ENCODE measurements at places on chromosomes 5 and 9.

DNA sequence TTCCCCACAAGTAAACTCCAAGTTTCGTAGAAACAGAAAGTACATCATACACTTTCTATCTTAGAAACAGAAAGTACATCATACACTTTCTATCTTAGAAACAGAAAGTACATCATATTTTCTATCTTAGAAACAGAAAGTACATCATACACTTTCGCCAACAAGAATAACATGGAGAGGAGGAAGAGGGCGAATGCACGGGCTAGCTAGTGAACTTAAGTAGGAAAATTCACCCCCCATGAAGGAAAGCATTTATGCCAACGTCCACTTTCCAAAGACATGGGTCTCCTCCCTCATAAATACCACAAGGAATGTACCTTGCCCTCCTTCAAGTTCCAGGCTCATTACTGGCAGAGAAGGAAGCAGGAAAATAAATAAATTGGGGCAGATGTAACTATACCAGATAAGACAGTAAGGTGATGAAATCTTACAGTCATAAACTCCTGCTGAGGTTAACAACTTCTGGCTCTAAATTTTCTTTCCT lies 64.7 kb downstream of the FRMD3 start:
- no peak for DNase-seq

DNA sequence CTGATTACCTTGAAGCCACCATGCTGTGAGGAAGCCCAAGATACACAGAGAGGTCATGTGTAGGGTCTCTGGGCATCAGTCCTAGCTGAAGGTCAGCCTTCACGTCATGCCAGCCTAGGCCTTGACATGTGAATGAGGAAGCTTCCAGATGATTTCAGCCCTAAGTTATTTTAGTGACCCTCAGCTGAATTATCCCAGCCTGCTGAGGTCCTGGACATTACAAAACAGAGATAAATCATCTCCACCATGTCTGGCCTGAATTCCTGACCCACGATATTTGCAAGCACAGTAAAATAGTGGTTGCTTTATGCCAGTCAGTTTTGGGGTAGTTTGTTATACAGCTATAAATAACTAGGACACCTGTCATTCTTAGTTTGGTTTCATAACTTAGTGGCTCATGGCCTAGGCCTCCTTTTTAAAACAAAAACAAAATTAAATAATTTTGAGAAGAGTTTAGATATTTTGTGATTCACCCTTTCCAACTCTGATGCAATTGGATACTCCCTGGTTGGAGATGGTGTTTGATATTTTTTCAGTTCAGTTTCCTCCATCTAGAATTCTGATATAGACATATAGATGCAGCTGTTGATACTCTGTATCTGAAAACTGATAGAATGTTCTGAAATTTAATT lies 571.3 kb upstream of the CLINT1 start:
- no peak for DNase-seq

DNA sequence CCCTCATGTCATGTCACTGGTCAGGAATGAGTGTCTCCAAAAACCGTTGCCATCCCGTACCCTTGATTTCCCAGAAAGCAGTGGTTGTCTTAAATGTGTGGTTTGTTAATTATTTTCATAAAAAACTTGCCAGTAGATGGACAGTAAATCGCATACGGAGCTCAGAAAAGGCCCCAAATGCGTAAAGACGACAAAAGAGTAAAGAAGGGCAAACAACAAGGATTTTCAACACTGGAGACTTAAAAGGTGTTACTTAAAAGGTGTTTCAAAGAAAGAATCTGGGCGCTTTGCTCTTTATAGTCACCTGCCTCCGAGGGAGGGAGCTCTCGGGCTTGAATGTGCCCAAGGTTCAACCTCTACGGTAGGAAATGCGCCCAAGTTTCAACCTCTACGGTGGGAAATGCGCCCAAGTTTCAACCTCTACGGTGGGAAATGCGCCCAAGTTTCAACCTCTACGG lies 734 bp downstream of the KIF27 start:
- no peak for DNase-seq

GRCh38 chr9:105930011-105930627 lies 235.8 kb downstream of the TMEM38B start:
- DNase-seq: no peak

- DNase-seq: no peak
Measured at GRCh38 chr5:173053041-173053440, 3.1 kb upstream of the CREBRF start.

All from activated CD8-positive, alpha-beta memory T cell treated with anti-CD3 and anti-CD28 coated beads, Interleukin-2, amount 50 U/mL, for 48 hours (primary cell).